CD4-positive, CD25-positive, alpha-beta regulatory T cell (primary cell): ENCODE measurements at places on chromosomes 5 and 9. TPM values are rescaled to one million over a fixed set of nuclear protein-coding genes. Genes with fewer than 3 reads are reported as not detected.

DNA sequence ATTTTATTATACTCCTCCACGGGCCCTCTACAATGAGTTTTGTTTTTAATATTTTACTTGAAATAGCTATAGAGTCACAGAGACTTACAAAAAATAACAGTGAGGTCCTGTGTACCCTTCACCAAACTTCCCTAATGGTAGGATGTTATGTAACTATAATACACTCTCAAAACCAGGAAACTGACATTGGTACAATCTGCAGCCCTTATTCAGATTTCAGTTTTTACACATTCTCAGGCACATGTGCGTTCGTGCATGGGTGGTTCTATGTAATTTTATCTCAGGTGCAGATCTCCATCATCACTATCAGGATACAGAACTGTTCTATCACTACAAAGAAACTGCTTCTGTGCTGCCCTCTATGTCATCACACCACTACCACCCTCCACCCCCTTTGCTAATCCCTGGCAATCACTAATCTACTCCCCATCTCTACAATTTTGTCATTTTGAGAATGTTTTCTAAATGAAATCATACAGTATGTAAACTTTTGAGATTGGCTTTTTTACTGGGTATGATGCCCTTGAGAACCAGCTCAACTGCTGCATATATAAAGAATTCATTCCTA, 16.4 kb downstream of the RAB14 start:
- peaks cover 34% of the 10 kb centered on the region for H3K4me1 ChIP-seq
- no peaks in the 10 kb centered on the region for H3K27me3 ChIP-seq
- peaks cover 53% of the 10 kb centered on the region for H3K36me3 ChIP-seq
- peak overlapping the region; percentile 59 for H3K4me3 ChIP-seq
- H3K27ac ChIP-seq, result peak overlapping the region; percentile 61

DNA sequence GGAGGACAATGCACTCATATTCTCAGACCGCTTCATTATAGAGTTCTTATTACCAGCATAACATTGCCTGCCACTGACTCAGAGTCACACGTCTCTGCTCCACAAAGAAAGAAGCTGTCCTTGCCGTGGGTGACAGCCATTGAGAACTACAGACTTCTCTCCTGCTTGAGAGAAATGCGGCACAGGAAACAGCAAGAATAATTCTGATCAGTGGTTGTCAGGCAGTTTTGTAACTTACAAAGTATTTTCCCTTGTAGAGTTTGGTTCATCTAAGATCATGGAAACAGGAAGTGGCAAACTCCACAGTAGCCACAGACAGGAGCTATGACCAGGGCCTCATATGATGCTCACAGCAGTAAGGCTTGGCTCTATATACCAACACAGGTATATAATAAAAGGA, 47.0 kb downstream of the KCNV2 start:
- H3K4me1 ChIP-seq, result peaks cover 15% of the 10 kb centered on the region
- no peak for DNase-seq
- H3K27ac ChIP-seq, result no peak overlapping the region
- H3K27me3 ChIP-seq, result no peaks in the 10 kb centered on the region
- H3K36me3 ChIP-seq, result peaks cover 1% of the 10 kb centered on the region

GRCh38 chr9:100087218-100087617, 11.6 kb downstream of the ERP44 start:
- H3K27ac ChIP-seq, result peak overlapping the region; percentile 55
- H3K4me3 ChIP-seq, result peak overlapping the region; percentile 68
- no peaks in the 10 kb centered on the region for H3K36me3 ChIP-seq
- no peak for DNase-seq
- H3K4me1 ChIP-seq, result peaks cover 32% of the 10 kb centered on the region
- H3K27me3 ChIP-seq, result no peaks in the 10 kb centered on the region

DNA sequence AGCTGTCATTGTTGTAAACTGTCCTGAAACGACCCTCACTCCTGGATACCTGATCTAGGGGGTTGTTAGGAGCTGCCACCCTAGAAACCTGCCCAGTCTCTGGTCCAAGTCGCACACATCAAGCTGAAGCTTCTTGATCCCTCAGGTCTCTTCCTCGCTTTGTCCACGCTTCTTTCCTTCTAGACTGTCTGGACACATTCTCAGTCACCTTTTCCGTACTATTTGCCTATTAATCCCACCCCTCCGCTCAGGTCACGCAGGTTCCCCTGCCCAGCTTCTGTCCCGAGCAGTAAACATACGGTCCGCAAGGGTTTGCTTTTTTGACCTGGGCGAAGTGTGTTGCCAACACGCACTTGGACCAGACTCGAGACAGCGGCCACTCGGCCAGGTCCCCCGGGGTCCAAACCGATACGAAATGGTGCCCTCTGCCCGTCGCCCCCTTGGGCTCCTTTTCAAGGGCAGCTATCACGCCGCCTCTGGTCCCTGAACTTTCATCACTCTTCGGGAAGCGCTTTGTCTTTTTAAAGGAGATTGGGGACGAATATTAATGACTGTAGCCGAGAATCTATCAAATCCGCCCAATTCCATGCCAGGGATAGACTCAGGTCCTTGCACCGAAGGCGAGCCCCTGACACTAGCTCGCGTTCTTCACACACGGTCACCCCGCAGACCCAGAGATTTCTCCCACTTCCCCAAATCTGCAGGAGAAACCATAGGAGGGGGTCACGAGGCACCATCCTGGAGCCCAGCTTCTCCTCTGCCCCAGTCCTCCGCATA, 814 bp downstream of the PLCXD3 start:
- H3K4me1 ChIP-seq, result no peaks in the 10 kb centered on the region
- no peak overlapping the region for H3K4me3 ChIP-seq
- H3K36me3 ChIP-seq, result no peaks in the 10 kb centered on the region
- H3K27ac ChIP-seq, result no peak overlapping the region

DNA sequence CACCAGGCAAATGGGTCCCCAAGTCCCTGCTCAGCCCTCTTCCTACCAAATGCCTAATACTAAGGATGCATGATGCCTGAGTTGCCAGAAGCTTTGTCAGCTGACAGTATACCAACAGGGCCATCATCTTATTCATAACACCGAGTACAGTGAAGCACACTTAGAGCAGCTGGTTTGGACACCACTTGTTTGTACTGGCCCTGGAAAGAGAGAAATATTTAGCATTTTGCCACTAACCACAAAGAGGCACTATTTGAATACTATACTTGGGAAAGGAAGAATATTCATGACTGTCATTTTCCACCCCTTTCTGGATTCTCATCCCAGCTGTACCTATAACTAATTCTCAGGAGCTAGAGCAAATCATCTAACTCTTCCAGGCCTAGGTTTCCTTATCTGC, 364.4 kb upstream of the KIF2A start:
- no peak overlapping the region for H3K27ac ChIP-seq
- H3K4me1 ChIP-seq, result no peaks in the 10 kb centered on the region
- DNase-seq, result no peak
- no peaks in the 10 kb centered on the region for H3K27me3 ChIP-seq
- H3K4me3 ChIP-seq, result no peak overlapping the region
- no peaks in the 10 kb centered on the region for H3K36me3 ChIP-seq

DNA sequence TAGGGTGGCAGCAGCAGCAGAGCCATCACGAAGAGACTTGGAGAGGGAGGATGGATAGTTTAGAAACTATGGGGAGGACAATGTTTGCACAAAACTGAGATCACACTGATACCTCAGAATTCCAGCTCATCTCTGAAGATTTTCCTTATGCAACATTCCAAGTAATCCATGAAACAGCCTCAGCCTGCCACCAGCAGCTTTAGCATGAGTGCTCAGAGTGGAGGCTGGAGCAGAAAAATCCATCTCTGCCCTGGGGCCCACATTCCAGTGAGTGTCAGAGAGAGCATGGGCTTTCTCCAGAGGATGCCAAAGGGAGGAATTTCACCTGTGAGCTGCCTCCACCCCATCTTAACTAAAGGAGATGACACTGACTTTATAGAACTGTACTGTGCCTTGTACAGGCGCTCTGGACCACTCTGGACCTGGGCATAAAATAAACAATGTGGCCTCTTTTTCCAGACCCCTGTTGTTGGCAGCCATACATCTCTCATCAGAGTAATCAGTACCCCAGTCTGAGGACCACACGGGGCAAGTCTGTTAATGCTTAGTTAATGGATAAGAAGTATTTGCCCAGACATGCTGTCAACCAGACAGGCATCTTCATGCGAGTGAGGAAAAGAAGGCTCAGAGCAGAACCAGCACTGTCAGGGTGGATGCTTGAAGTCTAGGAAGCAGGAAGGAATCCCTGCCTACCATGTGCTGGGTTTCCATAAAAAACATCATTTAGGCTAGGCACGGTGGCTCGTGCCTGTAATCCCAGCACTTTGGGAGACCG, 440.9 kb downstream of the ENC1 start:
- H3K27me3 ChIP-seq, result no peaks in the 10 kb centered on the region
- H3K4me3 ChIP-seq, result no peak overlapping the region
- DNase-seq, result no peak
- no peak overlapping the region for H3K27ac ChIP-seq
- no peaks in the 10 kb centered on the region for H3K4me1 ChIP-seq

GRCh38 chr5:54659700-54660131, 142.2 kb downstream of the SNX18 start:
- H3K27ac ChIP-seq, result no peak overlapping the region
- H3K4me1 ChIP-seq, result no peaks in the 10 kb centered on the region
- DNase-seq, result no peak

- no peak overlapping the region for H3K27ac ChIP-seq
- H3K4me3 ChIP-seq, result no peak overlapping the region
- no peak for DNase-seq
- no peaks in the 10 kb centered on the region for H3K36me3 ChIP-seq
- peaks cover 13% of the 10 kb centered on the region for H3K4me1 ChIP-seq
These were observed 22.7 kb upstream of the UBLCP1 start for GRCh38 chr5:159240301-159240870.

GRCh38 chr5:135367076-135367475, 32.0 kb downstream of the MACROH2A1 start:
- no peaks in the 10 kb centered on the region for H3K4me1 ChIP-seq
- no peak overlapping the region for H3K4me3 ChIP-seq
- no peak for DNase-seq
- H3K36me3 ChIP-seq, result peaks cover 70% of the 10 kb centered on the region

GRCh38 chr9:113573046-113573958, 109.8 kb downstream of the RGS3 start:
- no peaks in the 10 kb centered on the region for H3K36me3 ChIP-seq
- H3K4me1 ChIP-seq, result peaks cover 12% of the 10 kb centered on the region
- no peak overlapping the region for H3K27ac ChIP-seq
- DNase-seq, result no peak
- no peaks in the 10 kb centered on the region for H3K27me3 ChIP-seq
- no peak overlapping the region for H3K4me3 ChIP-seq

GRCh38 chr5:113044776-113045465, 68.3 kb downstream of the DCP2 start:
- H3K4me3 ChIP-seq, result no peak overlapping the region
- H3K36me3 ChIP-seq, result no peaks in the 10 kb centered on the region
- H3K4me1 ChIP-seq, result no peaks in the 10 kb centered on the region
- H3K27me3 ChIP-seq, result no peaks in the 10 kb centered on the region

GRCh38 chr9:13728917-13729811, 449.7 kb upstream of the MPDZ start:
- no peaks in the 10 kb centered on the region for H3K36me3 ChIP-seq
- no peaks in the 10 kb centered on the region for H3K27me3 ChIP-seq
- H3K4me1 ChIP-seq, result no peaks in the 10 kb centered on the region
- DNase-seq, result no peak
- H3K4me3 ChIP-seq, result no peak overlapping the region
- H3K27ac ChIP-seq, result no peak overlapping the region

DNA sequence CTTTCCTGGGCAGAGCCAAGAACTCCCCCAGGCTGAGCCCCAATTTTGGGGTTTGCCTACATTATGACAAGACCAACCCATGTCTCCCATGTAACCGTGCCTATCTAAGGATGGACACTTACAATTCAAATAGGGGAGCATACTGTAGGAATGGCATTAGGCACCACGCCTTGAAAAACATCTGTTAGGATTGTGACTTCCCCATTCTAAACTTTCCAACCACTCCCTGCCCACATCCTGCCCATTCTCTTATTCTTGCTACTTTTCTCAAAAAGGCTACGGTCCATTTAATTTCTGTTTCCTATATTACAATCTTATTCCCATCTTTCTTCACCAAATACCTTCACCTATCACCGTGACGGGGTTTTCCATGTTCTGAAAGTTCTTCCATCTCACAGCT, 99.2 kb downstream of the LPAR1 start:
- no peak overlapping the region for H3K27ac ChIP-seq
- no peak for DNase-seq
- H3K4me3 ChIP-seq, result no peak overlapping the region

GRCh38 chr5:73836607-73837006, 210.6 kb downstream of the ARHGEF28 start:
- no peaks in the 10 kb centered on the region for H3K27me3 ChIP-seq
- H3K27ac ChIP-seq, result no peak overlapping the region
- no peaks in the 10 kb centered on the region for H3K36me3 ChIP-seq
- H3K4me1 ChIP-seq, result no peaks in the 10 kb centered on the region
- H3K4me3 ChIP-seq, result no peak overlapping the region

DNA sequence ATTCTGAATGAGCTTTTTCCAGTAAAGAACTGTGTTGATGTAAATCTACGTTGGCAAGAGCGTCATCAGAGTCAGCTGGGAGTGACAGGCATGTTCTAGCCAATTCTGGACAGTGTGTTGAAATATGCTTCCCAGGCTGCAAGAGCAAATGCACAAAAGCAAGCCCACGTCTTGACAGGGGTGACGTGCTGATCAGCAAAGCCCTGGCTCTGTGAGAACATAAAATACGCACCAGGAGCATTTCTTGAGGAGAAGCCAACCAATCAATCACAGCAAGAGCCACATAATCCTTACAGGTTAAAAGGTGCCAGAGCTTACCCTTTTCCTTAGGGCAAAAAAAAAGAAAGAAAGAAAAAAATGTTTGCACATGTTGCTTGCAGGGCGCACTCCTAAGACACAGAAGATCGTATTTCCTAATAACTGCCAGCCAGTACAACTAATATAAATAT, 148.1 kb downstream of the PDE4D start:
- no peak overlapping the region for H3K4me3 ChIP-seq
- H3K27ac ChIP-seq, result no peak overlapping the region
- no peaks in the 10 kb centered on the region for H3K36me3 ChIP-seq

- no peak overlapping the region for H3K27ac ChIP-seq
- H3K36me3 ChIP-seq, result no peaks in the 10 kb centered on the region
- no peak overlapping the region for H3K4me3 ChIP-seq
- DNase-seq, result no peak
- H3K27me3 ChIP-seq, result peaks cover 61% of the 10 kb centered on the region
- H3K4me1 ChIP-seq, result no peaks in the 10 kb centered on the region
These were observed 31.1 kb downstream of the FOXD1 start for GRCh38 chr5:73417303-73418034.

- peaks cover 17% of the 10 kb centered on the region for H3K4me1 ChIP-seq
- H3K4me3 ChIP-seq, result no peak overlapping the region
- DNase-seq, result no peak
- no peak overlapping the region for H3K27ac ChIP-seq
- H3K27me3 ChIP-seq, result no peaks in the 10 kb centered on the region
These were observed 13.1 kb downstream of the MARCHF6 start for GRCh38 chr5:10366310-10367272.

Gene DPM2
- 35.7 TPM for total RNA-seq

Gene KCNMB1
- total RNA-seq, result 0.25 TPM

Gene AFAP1L1
- total RNA-seq, result not detected

Gene ORM2
- not detected for total RNA-seq

Gene ALDOB
- not detected for total RNA-seq

Gene FCN2
- total RNA-seq, result not detected

Gene CDH10
- not detected for total RNA-seq

Gene NNT
- total RNA-seq, result 55.3 TPM

Gene CCNJL
- total RNA-seq, result not detected

Gene NEUROG1
- total RNA-seq, result not detected

Gene MLANA
- not detected for total RNA-seq
